Urinary bladder (tissue), 4 donors: ENCODE measurements at places on chromosomes 12 and 14. TPM values are rescaled to one million over a fixed set of nuclear protein-coding genes. Genes with fewer than 3 reads are reported as not detected.

DERA gene
- total RNA-seq, result 36.5 TPM

FKBP4 gene
- 27.9 TPM for total RNA-seq

HOXC4 gene
- 1.6 TPM for total RNA-seq

GRCh38 chr12:32773691-32774090 is 18.0 kb upstream of the YARS2 start:
- DNase-seq, result no peak

DNA sequence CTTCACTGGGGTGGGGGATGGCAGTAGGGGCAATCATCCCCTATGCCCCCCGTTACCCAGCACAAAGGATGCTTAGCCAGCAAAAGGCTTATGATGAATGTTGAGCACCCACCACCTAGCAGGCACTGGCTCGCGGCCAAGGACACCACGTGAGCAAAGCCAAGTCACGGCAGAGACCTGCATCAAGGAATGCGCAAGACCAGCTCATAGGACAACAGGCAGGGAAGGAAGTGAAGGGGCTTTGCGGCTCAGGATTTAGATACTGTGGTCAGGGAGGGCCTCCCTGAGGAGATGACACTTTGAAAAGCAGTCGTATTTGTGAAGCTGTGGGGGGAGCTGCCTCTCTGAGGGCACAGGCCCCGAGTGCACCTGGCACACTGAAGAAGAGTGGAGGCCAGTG is 32.8 kb downstream of the SH2B3 start:
- DNase-seq, result no peak

DNA sequence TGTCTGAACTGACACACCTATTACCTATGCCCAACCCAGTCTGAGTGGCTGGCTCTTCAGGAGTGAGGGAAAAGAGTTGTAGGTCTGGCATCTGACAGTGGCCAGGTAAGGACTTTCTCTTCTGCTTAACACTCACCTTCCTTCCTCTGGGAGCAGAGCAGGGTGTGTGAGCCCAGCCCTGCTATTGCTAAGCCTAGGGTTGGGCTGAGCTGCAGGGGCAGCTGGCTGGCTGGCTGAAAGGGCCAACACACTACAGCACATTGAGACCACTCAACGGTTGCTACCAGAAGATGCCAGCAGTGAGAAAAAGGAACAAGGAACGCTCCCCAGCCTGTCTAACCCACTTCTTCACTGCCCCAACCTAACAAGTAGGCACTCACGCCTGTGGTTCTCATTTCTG is 201.2 kb downstream of the DPF3 start:
- no peak for DNase-seq

DNA sequence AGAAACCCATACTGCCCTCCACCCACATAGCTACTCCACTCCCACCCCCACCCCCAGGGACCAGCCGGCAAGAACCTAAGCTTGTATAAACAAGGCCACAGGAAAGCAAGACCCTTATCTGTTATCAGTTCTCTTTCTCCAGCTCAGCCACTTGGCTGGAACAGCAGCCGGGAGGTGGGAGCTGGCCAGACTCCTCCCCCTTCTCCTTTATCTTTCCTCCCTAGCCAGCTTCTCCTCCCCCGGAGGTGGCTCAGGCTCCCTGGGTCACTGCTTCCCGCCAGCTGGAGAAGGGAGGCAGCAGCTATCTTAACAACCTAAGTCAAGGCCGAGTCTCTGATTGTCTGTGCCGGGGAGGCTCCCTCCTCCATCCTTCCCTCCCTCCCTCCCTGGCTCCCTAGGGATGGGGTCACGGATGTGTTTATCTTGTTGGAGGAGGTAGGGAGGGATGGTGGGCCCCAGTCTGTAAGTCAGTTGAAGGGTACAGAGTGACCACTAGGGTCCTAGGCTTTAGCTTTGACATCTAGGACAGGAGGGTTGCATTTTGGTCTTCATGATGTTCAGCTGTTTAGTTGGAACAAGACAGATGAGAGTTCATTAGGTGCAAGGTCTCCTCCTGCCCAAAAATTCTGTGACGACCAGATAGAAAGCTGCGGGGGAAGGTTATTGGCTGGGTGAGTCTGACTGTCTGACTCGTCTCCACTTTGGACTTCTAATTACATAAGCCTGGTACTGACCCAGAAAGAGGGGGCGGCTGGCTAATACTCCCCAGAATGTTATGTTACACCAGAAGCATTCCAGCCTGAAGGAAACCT is 29.7 kb downstream of the ZFP36L1 start:
- peak; percentile 72 for DNase-seq

DNA sequence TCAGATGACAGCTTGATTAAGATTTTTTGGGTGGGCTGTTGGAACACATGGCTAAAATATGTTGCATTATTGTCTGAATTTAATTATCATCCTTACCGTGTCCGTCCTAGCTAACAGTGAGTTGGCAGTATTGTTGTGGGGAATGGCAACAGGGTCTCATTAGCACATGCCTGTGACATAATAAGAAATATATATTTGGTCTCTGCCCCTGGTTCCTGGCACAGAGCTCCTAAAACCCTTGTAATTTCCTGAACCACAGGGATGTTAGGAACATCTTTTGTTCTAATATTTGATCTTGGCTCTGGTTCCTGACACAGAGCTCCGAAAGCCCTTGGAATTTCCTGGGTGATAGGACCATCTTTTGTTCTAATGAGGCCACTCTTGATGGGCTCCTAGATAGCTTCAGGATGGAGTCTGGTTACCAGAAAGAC is 76.0 kb downstream of the SYNE2 start:
- DNase-seq, result no peak

- DNase-seq, result no peak
Observed at GRCh38 chr14:93010130-93010499, 87.2 kb downstream of the CHGA start.

GRCh38 chr14:69685218-69685616 is 73.8 kb downstream of the SUSD6 start:
- DNase-seq, result no peak

GRCh38 chr12:98594050-98594835 is 757 bp downstream of the SLC25A3 start:
- DNase-seq, result no peak

DNA sequence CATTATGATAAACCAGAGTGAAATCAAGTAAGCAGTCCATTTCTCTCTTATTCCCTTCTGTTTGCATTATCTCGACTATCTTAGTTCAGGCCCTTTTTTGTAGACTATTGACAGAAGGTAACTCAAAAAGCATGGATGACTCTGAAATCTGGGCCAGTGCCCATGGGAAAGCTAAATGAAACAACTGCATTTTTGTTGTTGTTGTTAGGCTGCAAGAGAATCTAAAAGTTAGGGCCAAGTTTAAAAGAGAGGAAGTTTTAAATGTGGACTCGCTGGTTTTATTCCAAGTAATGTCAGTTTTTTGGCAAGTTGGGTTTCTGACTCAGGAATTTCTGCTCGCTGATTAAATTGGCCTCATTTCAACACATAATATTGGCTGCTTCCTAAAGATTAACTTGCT is 201.1 kb downstream of the PIK3C2G start:
- peak; percentile 35 for DNase-seq

GRCh38 chr14:99412117-99413061 is 68.3 kb downstream of the SETD3 start:
- no peak for DNase-seq

GRCh38 chr12:71460850-71461609 is 21.4 kb downstream of the LGR5 start:
- no peak for DNase-seq
